Glomerular endothelial cell (primary cell): ENCODE measurements at places on chromosomes 7 and 10. TPM values are rescaled to one million over a fixed set of nuclear protein-coding genes. Genes with fewer than 3 reads are reported as not detected.

USP6NL gene
- total RNA-seq, result 19.3 and 24.3 TPM in 2 replicates

GARIN1A gene
- total RNA-seq, result 0.05 and 0.64 TPM in 2 replicates

SPDYE8 gene
- total RNA-seq, result not detected in 2 replicates

FAM25C gene
- total RNA-seq, result not detected in 2 replicates

LRIT1 gene
- total RNA-seq, result not detected in 2 replicates

GATA3 gene
- total RNA-seq, result 1.7 and 2.5 TPM in 2 replicates

EPO gene
- not detected in 2 replicates for total RNA-seq

GRID2IP gene
- total RNA-seq, result not detected in 2 replicates

SMKR1 gene
- total RNA-seq, result 2.0 TPM in 1 of 2 replicates, not detected in the other

AKR1C1 gene
- total RNA-seq, result 0.15 and 0.70 TPM in 2 replicates

IRF5 gene
- 0.73 TPM in 1 of 2 replicates, not detected in the other for total RNA-seq
